ENCODE measurements at places on chromosomes 6 and 20.

DNA sequence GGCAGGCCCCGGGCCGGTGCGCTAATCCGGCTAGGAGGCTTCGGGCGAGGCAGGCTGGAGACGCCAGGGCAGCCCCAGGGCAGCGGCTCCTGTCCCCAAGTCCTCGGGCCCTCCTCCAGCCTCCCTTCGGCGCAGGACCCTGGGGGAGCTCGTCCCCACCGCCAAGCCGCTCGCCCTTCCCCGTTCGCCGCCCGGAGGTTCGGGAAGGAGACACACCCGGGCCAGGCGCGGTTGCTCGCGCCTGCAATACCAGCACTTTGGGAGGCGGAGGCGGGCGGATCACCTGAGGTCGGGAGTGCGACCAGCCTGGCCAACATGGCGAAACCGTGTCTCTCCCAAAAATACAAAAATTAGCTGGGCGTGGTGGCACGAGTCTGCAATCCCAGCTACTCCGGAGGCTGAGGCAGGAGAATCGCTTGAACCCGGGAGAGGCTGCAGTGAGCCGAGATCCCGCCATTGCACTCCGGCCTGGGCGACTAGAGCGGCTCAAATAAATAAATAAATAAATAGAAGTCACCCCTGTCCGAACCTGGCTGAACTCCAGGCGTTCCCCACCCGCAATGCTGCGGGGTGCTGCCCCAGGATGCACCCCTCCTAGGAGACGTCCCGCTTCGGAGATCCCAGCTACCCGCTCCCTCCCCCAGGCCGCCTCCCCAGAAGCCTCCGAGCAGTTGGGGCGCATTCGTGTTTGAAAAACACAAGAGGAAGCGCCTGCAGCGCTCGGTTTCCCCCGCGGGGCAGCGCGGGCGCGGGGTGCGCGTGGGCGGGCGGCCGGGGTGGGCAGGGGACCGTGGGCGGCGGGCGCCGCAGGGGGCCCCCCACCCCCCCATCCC lies 27.5 kb downstream of the SERPINB9 start:
- no peak for DNase-seq

- no peak for DNase-seq
These were observed 48.2 kb downstream of the PLG start for GRCh38 chr6:160750276-160750689.

- DNase-seq = peak; percentile 7
These were observed 19.1 kb upstream of the HLA-DQB1 start for GRCh38 chr6:32685603-32686002.

DNA sequence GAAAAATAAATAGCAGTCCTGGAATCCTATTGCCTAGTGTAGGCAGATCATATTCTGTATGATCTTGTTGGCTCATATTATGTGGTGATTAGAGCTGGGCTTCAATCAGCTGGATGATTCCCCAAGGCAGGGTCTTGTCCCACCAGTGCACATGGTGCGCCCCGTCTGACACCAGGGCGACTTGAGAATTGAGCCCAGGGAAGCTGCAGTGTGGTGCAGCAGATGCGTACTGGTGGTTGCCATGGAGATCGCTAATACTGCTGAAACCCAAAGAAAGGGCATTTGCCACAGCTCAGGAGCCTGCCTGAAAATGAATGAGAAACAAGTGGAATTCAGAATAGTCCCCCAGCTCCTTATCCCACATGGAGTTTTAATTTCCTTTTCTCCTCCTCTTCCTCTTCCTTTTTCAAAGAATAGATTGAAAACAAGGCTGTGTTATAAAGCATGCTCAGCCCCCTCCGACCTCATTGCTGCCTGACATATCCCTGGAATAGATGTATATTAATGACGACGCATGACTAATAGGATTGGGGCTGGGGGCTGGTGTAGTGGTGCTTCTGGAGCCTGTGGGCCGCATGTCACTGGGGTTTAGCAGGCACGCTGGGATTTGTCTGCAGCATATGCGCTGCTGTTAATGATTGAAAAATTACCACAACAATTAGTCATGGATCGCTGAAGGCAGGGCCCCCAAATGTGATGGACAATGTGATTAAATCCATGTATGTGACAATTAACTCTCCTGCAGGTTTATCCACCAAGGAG lies 210.5 kb downstream of the FARS2 start:
- no peak for DNase-seq

DNA sequence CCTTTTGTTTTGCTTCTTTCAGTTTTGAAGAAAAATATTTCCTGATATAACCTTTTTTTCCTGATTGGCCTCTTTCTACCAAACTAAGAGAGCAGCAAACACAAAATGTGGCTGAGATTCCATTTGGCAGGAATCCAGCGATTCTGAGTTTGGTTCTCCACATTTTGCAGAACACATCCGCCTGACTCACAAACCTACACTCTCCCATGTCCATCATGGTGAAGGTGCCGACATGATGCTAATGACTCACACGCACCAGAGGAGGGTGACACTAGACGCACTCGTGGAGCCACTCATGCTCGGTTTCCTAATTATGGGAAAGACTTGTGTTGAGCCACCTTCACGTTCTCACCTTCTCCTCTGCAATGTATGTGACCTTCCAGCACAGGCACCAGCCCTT lies 45.9 kb upstream of the DUSP22 start:
- DNase-seq = no peak

DNA sequence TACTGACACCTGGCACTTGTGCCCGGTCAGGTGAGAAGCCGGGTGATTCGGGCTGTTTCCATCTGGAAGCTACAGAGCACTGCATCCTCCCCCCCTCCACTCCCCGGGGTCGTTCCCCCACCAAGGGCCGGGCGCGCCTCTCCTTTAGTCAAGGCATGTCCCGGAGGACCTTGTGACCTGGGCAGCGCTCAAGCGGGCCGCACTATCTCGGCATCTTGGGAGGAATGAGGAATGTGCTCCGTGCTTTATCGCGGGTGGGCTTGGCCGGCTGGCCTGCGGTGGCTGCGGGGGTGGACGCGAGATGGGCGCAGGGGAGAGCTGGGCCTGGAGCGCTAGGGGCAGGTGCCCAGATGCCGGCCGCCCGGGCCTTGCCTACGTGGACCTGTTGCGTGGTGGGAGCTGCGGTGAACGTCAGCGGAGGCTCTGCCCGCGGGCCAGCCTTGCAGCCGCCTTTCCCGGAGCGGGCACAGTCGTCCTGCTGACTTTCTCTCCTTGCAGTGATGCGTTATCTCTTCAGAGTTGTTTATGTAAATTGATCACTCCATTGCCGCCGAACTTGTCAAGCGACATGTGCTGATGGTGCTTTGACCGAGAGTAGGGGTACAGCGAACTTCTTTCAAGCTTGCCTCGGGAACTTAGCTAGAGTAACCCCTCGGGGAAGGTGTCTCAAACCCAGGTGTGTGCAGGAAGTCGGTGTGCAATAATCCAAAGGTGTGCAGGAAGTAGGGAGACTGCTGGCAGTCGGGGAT lies 1.1 kb downstream of the LRRC1 start:
- no peak for DNase-seq

GRCh38 chr6:94349227-94349626 lies 929.9 kb upstream of the EPHA7 start:
- DNase-seq = no peak

DNA sequence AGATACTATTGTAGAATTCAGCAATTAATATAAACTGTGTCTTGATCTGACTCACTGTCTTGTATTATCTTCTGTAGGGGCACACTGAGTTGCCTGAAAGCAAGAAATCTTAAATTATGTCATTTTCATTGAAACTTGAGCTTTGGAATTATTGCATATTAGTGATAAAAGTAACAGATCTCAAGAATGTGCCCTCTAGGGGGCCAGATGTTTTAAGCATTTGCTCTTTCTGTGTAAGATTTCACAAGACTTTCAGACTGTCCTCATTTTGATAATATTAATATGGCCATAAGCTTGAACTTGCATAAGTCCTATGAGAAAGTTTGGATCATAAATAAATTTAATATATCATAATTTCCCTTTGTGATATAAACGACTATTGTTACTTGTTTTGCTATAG lies 55.5 kb upstream of the MYO6 start:
- DNase-seq = no peak

GRCh38 chr6:80508885-80509630 lies 402.6 kb downstream of the BCKDHB start:
- DNase-seq = no peak

- DNase-seq = no peak
These were observed 36.2 kb downstream of the TGM3 start for GRCh38 chr20:2331901-2332565.

DNA sequence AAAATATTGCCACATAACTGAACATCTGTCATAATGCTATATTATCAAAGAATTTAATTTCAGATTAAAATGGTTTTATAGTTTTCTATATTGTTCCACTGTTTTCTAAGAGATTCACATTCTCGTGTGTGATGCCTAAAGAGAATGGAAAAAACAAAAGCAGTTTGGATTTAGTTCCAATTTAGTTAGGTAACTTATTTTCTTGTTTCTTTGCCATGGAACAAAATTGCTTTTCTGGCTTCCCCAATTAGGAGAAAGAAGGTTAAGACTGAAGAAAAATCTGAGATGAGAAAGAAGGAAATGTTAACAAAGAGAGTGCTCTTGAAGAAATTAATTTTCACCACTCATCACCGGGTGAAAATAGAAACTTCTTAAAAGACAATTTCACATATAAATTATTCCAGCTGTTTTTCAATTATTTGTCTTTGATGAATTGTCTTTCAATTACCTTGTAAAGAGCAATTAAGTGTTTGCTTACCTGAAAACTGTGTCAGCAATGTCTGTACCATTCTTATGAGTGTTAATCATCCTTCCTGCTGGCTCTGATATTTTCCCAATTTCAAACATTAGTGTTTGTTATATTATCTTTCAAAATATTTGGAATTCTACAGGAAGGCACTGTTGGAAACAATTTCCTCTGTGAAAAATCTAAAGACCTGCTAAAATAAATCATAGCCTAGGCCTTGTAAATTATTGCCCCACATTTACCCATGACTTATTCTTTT lies 19.5 kb downstream of the PHACTR2 start:
- no peak for DNase-seq

DNA sequence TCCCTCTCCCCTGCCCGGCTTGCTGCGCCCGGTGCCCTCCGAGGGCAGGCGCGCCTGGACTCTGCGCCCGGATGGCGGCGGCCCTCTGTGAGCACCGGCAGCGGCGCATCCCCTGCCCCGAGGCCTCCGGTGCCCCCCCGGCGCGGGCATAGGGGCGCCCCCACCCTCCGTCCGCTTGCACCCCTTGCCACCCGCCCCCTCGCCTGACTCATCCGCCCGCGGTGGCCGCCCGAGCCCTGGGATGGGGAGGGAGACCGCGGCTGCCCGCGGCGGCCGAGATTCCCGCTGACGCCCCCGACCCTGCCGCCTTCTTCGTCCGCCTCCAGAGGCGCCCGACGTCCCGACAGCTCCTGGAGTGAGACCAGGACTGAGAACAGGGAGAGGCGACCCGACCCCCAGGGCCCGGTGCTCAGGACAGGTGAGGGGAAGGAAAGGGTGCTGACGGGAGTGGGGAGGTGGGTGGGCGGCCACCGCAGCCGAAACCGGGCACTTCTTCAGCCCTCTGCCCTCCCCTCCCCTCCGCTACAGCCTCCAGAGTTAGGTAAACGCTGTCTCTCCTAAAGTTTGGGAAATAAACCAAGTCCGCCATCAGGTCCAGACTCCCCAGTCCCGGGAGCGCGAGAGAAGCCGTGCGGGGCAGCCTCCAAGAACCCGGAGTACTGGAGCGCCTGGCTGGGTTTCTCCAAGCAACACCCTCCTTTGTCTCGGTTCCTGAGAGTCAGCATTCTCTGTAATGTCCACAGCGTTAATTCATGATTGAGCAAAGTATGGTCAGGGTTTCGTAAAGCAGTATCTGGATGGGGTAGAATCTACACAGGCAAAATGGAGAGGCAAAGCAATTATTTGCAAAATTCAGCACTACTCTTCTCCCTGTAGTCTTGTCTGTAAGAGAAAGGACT lies 539 bp downstream of the TMEM200A start:
- no peak for DNase-seq

DNA sequence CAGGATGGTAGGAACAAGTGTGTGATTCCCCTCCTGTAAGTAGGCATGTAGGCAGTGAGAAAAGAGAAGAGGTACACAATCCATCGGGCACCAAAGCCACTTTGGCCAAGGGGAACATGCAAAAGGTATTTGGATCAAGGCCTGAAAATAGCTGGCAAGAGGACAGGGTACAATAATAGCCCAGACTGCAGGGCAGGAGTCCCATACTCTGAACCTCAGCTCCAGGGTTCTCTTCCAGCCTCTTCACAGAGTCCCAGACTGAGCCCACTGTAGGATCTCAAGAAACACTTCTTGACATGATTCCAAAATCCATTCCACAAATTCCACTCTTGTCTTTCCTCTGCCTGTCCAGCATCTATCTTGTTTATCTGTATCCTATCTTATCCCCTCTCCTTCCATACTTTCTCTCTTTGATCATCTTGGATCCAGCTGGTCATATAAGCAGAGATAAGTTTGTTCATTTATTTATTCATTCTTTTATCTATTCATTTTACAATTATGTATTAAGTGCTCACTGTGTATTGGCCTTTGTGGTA lies 19.7 kb downstream of the ACSS2 start:
- DNase-seq = no peak

DNA sequence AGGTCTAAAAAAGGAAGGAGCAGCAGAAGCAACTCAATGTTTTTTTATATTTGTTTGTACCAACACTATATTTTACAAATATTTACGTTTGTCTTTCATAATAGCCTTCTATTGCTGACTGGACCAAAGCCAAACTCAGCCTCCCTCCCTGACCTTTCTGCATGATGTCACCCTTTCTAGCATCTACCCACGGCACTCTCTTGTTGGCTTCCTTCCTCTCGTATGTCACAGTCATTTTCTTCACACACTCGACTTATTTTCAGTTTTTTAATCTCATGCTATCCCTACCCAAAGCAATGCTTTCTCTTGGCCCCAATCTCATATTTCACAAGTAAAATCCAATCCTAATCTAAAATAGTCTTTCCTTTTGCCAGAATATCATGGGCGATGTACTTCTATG lies 16.3 kb upstream of the FAM8A1 start:
- no peak for DNase-seq

DNA sequence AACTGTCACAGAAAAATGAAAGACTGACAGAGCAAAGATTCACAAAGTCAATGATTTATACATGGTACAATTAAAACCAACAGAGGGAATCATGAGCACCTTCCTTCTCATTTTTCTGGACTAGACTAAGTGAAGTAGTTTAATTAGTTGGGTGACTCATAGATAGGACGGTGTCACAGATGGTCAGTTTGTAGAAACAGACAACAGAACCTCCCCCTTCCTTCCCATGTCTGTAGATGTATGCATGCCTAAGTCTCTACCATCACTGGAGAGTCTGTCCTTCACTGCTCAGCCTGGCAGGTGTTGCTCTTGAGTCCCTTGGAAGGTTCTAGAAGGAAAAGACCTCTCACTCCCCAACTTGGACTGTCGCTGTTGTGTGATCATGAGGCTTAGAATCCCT lies 75.4 kb upstream of the EEF1E1 start:
- DNase-seq = no peak

GRCh38 chr6:166553563-166554271 lies 32.8 kb downstream of the RAMACL start:
- no peak for DNase-seq

DNA sequence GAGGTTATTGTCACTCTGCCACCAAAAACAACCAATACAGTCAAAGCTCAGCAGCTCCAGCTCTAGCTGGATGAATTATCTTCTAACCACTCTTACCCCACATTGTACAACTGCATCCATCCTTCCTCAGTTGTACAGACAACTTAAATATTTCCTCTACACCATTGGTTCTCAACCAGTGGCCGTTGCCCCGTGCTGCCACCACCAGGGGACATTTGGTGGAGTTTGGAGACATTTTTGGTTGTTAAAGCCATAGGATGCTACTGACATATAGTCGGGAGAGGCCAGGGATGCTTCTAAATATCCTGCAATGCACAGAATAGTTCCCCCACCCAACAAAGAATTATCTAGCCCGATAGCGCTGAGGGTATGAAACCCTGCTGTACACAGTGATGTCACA lies 59.3 kb downstream of the SHLD1 start:
- DNase-seq = no peak

GRCh38 chr6:110622912-110623578 lies 146.6 kb upstream of the SLC22A16 start:
- DNase-seq = no peak

All from stimulated activated CD4-positive, alpha-beta T cell treated with anti-CD3 and anti-CD28 coated beads, Interleukin-1b, Interleukin-23, amount 100 ng/mL, for 1 hour (primary cell).